Esophagus muscularis mucosa (tissue), 4 donors: ENCODE measurements at places on chromosomes 4 and X. TPM values are rescaled to one million over a fixed set of nuclear protein-coding genes. Genes with fewer than 3 reads are reported as not detected.

DNA sequence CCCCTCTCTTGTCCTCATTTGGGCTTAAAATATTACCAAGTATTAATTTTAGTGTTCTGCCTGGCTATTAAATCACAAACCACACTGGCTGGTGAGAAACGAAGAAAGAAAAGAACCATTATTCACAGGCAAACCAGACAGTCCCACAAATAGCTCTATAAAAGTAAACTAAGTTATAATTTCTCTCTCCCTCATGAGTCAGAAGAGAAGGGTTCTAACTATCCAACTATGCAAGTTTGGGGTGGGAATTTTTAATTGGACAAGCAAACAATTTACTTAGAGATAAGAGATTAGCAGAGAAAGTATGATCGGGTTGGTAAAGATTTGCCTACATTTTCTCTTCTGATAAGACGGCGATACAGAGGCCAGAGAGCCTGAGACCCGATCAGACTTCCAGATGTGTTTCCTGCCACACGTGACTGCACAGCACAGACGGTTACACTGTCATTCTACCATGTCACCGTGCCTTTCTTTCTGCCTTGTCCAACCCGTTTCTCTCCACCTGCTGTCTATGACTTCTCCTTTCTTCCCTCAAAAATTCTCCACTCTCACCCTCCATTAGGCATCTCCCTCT is 52.3 kb downstream of the MEPE start:
- no peak for DNase-seq

DNA sequence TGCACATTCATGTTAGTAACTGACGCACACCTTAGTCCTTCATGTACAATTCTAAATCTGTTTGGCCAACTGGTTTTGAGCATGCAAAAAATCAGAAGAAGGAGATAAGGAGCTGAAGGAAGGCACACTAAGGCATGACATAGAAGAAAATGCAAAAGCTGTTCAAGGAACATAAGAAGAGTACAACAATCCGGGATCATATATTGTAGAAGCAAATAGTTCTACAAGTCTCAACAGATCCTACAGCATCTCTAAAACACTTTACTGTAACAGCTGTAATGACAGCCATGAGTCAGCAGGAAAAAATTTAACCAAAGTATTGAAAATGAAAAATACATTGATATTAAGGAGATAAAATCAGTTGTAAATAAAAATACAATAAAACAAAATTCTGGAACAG is 57.7 kb downstream of the KLHL13 start:
- DNase-seq = no peak

The RBM46 gene
- 0.13 TPM for total RNA-seq

The CPE gene
- total RNA-seq = 105 TPM

GRCh38 chrX:111837197-111837596 is 38.8 kb upstream of the TRPC5OS start:
- DNase-seq = no peak

The GPAT3 gene
- total RNA-seq = 7.5 TPM

- DNase-seq = no peak
These were observed 194.7 kb downstream of the OPHN1 start for GRCh38 chrX:68238568-68238967.

GRCh38 chr4:26217961-26218676 is 102.7 kb upstream of the RBPJ start:
- DNase-seq = no peak

The CCSER1 gene
- total RNA-seq = 3.6 TPM

DNA sequence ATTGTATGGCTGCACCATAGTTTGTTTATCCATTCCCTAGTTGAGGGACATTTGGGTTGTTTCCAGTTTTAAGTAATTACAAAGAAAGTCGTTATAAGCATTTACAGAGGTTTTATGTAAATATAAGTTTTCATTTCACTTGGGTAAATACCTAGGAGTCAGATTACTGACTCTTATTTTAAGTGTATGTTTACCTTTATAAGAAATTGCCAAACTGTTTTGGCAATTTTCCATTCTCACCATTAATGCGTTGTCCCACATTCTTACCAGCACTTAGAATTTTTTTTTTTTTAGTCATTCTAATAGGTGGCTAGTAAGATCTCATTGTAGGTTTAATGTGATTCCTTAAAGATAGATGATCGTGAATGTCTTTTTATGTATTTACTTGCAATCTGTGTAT is 121.5 kb upstream of the NR3C2 start:
- no peak for DNase-seq

GRCh38 chr4:105543346-105543745 is 9.1 kb upstream of the ARHGEF38 start:
- no peak for DNase-seq

GRCh38 chrX:55919367-55920221 is 202.0 kb downstream of the RRAGB start:
- DNase-seq = no peak

- DNase-seq = no peak
These were observed 29.6 kb upstream of the KCNE5 start for GRCh38 chrX:109654516-109655109.

The SPINK2 gene
- not detected for total RNA-seq

- no peak for DNase-seq
These were observed 84.5 kb upstream of the NKX1-1 start for GRCh38 chr4:1490654-1491327.

DNA sequence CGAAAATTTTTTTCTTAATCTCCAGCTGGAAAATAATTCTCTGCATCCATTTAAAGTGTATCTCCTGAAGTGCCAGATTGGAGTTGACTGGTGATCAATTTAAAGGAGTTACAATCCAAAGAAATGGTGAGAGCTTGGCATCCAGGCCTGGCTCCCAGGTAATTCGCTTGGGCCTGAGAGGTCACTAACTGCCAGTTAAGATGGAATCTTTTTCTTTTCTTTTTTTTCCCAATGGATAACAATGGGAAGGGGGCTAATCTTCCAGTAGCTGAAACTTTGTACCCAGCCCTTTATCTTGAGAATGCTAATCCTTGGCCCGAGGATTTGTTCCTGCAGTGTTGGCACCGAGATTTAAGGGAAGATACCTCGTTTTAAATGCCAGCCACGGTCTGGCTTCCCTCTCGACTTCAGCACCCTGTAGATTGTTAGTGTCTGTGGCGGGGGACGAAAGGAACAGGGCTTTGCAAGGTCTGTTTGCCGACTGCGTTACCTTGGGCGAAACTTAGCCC is 13.3 kb upstream of the PITX2 start:
- DNase-seq = no peak

- no peak for DNase-seq
These were observed 162.3 kb upstream of the MAMLD1 start for GRCh38 chrX:150200820-150201287.
